ENCODE measurements at places on chromosomes 6 and 20.

GRCh38 chr6:159977255-159977903 lies 8.5 kb downstream of the IGF2R start:
- DNase-seq, result no peak

- DNase-seq, result no peak
These were observed 155.5 kb upstream of the RNF24 start for GRCh38 chr20:4170621-4171537.

DNA sequence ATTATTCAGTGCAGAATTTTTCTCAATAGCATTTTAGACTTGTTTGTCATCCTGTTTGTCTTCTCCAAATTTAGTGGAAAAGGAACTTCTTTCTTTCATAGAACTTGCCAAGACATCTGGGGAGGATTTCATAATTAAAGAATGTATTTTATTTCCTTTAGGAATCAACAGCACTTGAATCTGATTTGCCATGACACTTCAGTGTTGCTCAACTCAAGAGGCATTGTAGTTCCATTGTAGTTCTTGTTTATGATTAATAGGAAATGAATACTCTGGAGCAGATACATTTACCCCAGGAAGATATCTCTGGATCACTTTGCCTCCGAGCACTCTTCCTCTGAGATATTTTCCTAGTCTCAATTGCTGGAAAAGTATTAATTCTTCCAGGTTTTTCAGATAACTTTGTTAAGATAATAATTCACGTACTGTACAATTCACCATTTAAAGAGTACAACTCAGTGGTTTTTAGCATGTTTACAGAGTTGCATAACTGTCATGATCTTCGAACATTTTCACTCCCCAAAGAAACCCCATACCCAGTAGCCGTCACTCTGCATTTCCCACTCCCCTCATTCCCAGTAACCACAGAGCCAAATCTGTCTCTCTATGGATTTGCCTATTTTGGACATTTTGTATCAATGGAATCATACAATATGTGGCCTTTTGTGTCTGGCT lies 29.7 kb downstream of the AKAP12 start:
- DNase-seq, result no peak

GRCh38 chr20:50487397-50487796 lies 22.8 kb upstream of the PTPN1 start:
- DNase-seq, result no peak

- DNase-seq, result no peak
These were observed 2.0 kb downstream of the BACH2 start for GRCh38 chr6:90294614-90294988.

DNA sequence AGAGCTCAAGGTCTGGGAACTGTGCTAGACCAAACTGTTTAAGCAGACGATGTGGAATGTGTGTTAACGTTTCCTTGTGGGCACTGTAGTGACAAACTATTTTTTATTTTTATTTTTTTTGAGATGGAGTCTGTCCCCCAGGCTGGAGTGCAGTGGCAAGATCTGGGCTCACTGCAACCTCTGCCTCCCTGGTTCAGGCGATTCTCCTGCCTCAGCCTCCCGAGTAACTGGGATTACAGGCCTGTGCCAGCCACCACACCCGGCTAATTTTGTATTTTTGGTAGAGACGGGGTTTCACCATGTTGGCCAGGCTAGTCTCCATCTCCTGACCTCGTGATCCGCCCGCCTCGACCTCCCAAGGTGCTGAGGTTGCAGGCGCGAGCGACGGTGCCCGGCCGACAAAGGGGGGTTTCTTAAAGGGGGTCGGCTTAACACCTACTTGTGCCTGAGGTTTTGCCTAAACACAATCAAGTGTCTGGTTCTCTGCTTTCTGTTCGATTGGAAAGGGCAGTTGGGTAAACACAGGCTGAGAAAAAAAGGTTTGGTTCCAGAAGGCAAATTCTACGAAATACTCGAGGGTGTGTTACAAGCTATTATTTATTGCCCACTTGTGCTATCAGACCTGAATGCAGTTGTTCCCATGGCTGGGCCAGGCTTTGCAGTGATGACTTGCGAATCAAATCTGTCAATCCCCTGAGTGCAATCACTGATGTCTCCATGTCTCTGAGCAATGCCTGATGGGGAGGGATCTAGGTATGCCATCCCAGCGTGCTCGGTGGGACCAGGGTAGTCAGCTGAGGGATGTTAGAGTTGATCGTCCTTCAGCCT lies 1.3 kb downstream of the NOP56 start:
- DNase-seq, result no peak

DNA sequence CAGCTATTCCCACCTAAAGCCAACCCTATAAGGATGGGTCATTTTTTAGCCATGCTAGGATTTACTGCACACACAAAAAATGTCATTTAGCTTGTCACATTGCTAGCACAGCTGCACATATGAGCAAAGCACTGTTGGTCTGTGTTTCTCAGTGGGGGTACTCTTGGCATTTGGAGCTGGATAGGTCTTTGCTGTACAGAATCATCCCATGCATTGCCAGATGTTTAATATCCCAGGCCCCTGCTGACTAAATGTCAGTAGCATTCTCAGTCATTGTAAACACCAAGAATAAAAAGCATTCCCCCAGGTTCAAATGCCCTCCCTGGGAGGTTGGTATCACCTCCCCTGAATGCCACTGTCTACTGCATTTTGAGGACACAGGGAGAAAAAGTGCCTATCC lies 14.6 kb upstream of the LTV1 start:
- no peak for DNase-seq

DNA sequence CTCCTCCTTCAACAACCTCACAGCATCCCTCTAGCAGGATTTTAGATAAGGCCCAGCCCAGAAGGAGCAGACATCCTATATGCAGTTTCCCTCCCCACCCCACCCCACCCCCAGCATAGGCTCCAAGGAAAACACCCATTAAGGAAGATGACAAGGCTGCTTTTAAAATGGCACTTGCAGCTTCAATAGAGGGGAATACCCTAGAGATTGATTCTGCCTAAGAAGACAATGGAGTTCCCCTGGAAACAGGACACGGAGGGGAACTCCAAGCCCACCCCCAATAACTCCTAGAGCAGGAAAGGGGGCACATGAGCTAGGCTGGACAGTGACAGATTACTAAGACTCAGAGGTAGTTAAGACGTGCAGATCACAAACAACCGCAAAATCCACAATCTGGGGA lies 34.7 kb downstream of the CPNE5 start:
- no peak for DNase-seq

DNA sequence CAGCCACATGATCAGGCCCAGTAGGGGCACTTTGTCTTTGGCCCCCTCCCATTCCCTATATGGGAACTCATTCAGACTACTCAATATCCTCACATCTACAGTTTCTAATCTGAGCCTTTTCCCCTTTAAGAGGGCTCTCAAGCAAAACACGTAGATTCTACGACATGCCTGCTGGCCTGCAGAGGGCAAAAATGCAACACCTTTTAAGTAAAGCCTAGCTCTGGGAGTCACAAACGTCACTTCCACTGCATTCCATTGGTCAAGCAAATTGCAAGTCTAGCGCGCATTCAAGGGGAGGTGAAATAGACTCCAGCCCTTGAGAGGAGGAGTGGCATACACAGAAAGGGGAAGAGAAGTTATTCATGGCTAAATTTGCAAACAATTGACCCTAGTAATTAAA lies 70.6 kb downstream of the CDC40 start:
- DNase-seq, result no peak

Measured in activated CD4-positive, alpha-beta T cell treated with anti-CD3 and anti-CD28 coated beads for 24 hours (primary cell).